Activated CD8-positive, alpha-beta memory T cell treated with anti-CD3 and anti-CD28 coated beads for 48 hours (primary cell): ENCODE measurements at places on chromosomes 4 and X.

- DNase-seq = no peak
These were observed 42.5 kb upstream of the KCNIP4 start for GRCh38 chr4:21991050-21991449.

DNA sequence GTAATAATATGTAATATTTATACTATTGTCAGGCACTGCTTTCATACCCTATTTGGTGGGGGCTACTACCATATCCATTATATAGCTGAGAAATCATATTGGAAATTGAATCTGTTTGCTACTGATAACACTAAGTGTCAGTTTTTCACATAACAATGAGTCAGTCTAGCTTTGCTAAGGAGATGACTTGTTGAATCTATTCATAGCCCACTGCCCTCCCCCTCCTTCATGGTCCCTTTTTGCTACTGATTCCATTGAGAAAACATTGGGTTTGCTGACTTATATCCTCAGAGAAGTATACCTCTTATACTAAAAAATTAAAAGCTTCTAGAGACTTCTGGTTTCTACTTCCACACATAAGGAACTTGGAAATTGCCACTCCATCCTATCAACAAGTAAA, 1898.4 kb downstream of the STIM2 start:
- DNase-seq = no peak

DNA sequence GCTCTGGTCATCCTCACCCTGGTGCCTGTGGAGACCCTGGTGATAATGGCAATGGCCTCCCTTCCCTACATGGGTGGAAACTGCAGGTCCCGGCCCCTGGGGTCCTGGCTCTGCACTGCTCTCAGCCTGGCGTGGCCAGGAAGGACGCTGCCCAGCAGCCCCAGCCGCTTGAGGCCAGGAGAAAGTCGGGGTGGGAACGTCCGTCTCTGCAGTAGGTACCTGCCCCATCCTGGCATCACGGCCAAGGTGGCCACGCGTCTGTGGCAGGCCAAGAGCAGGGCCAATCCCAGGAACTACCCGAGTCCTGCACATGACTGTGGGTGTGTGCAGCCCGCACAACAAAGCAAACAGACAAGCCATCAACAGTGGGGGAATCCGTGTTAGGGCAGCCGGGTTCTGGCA, 33.8 kb downstream of the FGFRL1 start:
- no peak for DNase-seq

DNA sequence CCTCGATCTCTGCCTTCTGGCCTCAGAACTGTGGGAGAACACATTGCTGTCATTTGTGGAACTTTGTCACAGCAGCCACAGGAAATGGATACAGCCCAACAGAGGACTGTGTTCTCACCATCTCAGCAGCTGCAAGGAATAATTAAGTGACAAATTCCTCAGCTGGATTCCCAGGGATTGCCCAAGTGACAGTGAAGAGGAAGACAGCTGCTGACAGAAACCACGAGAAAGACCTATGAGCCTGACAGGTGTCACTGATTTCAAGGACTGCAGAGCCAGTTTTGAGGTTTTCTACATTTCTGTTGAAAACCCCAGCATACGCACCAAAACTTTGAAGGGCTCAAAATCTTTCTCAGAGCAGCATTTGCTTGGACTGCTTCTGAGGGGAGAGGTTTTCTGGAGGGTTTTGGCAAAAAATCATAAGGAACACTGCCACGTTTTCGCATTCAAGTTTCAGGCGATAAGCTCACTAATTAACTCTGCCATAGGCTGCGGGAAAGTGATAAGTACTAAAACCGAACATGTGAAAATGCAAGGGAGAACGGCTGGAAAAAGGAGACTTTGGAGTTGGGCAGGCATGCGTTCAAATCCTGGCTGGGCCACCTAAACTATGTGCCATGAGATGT, 88.8 kb downstream of the DRD5 start:
- no peak for DNase-seq

DNA sequence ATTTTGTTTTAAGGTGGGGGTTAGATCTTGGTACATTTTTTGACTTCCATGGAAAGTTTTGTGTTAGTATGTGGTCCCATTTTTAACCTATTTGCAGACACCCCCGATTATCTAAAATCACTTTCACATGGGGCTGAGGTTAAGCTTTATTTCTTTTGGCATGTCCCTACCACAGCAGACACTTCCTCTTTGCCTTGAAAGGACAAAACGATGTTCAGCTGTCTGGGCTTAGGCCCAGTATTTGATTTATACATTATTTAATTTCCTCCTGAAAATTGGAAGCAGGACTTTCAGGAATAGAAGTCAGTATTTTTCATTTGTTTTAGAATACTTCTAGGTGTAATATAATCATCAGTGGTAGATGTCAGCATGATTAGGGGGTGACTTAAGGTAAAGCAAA, 112.4 kb upstream of the SPRY1 start:
- DNase-seq = no peak

GRCh38 chrX:149497626-149498025, 7.5 kb downstream of the IDS start:
- DNase-seq = no peak

DNA sequence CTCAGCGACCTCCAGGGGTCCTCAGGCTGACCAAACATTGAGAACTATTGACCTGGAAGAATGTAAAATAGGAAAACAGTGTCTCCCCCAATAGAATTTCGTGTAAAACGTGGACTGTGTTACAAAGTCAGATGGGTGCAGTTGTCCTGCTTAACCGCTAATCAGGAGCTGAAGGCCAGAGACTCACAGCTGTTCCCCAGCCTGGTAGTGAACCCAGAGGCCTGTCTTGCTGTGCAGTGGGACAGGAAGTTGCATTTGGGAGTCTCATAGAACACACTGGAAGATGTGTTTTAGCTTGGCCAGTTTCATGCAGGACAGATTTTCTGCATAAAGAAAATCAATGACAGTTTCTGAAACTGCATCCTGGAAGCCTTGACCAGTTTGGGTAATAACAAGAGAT, 151.5 kb downstream of the PTTG2 start:
- DNase-seq = no peak

DNA sequence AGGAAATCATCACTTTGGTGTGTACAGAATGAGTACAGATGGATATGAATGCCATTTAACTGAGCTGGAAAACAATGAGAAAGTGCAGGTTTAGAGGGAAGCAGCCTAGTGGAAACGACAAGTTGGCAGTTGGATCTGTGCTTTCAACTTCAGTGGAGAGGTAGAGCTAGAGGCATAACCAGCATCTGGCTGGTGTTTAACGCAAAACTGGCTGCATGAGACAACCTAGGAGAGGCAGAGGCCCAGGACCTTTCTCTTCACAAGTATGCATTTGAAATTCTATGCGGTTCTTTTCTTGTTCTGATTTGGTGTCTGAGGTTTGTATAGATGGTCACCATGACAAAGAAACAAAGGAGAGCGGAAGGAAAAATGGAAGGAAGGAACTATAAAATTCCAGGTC, 63.1 kb downstream of the ANXA5 start:
- no peak for DNase-seq

GRCh38 chr4:166822386-166822785, 411.9 kb downstream of the SPOCK3 start:
- no peak for DNase-seq

GRCh38 chr4:139865537-139865936, 199.9 kb downstream of the MGST2 start:
- DNase-seq = no peak

DNA sequence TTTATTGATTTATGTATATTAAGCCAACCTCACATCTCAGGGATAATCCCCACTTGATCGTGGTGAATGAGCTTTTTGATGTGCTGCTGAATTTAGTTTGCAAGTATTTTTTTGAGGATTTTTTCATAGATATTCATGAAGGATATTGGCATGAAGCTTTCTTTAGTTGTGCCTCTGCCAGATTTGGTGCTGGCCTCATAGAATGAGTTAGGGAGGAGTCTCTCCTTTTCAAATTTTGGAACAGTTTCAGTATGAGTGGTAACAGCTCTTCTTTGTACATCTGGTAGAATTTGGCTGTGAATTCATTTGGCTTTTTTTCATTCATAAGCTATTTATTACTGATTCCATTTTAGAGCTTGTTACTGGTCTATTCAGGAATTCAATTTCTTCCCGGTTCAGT, 197.2 kb upstream of the NDST4 start:
- no peak for DNase-seq

GRCh38 chr4:74501579-74501978, 56.6 kb downstream of the AREG start:
- no peak for DNase-seq

DNA sequence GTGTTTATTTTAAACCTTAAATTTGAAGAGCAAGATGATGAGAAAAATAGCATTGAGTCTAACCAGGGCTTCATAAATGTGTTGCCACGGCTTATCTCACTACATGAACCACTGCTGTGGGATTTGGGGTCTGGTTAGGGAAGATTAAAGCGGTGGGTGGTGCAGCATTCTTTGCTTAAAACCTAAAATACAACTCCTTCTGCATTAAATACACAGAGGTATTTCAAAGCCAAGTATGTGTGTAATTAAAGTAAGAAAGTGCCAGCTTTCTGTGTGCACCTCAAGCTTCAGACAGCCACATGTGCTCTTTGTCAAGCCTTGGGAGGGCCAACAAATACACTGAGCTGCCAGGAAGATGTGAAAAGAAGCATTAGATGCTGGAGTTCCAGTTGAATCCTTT, 128.0 kb downstream of the CPE start:
- no peak for DNase-seq

- DNase-seq = no peak
These were observed 375.4 kb downstream of the ZNF674 start for GRCh38 chrX:46169808-46170207.

DNA sequence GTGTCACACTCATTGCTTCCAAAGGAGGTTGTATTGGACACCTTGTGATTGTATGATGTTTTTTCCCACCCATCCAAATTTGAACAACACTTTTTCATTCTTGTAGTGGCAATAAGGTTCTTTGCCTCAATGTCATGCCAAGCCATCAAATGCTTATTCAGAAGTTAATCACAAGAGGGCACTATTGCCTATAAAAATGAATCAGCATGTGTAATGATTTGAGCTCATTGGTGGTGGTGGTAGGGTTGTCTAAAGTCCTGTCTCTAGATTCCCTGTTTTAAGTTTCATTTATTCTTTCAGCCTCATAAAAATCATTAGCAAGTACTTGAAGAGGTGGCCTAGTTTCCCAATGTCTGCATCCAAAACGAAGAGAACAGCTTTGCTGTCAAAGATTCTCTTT, 37.0 kb downstream of the IRS4 start:
- DNase-seq = no peak

- no peak for DNase-seq
These were observed 13.2 kb upstream of the SYTL5 start for GRCh38 chrX:37993176-37993575.
